ENCODE measurements at places on chromosomes 16 and 17.
A peak's percentile ranks its signal among the peaks of the same experiment; 100 is the strongest.

GRCh38 chr17:43377056-43377810, 21.6 kb upstream of the ARL4D start:
- no peak for DNase-seq

DNA sequence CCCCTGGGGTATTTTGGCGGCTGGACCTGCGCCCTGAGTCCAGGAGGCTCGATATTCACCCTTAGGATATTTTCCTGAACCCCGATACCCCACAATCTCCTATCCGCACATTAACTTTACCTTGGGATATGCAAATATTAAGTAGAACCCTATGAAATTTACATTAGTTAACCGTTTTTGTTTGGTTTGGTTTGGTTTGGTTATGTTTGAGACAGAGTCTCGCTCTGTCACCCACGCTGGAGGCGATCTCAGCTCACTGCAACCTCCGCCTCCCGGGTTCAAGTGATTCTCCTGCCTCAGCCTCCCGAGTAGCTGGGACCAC, 9.3 kb upstream of the NAGS start:
- DNase-seq, result no peak

GRCh38 chr17:63986821-63987220, 11.3 kb upstream of the PRR29 start:
- no peak for DNase-seq

- DNase-seq, result no peak
Observed at GRCh38 chr16:56989988-56990387, 631 bp downstream of the NLRC5 start.

GRCh38 chr17:81803728-81804558, at the start of gene GCGR:
Gene GCGR, plus strand, starts transcription at chr17:81804150. Its CDS starts 4,869 bp downstream, at chr17:81809019.
- no peak for DNase-seq

- DNase-seq, result peak; percentile 37
Observed at GRCh38 chr17:32127158-32127897, 15.0 kb upstream of the RHOT1 start.

DNA sequence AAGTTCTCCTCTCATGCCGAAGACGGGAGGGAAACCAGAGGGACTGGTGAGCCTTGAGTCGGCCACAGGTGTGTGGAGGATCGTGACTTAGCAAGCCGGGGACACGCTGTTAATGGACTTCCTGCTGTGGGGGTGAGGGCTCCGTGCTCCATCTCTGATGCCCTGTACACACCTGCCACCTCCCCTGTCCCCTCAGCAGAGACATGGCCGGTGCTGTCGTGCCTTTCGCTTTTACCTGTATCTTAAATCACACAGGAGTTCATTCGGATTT, 75.9 kb upstream of the ZNF750 start:
- no peak for DNase-seq

GRCh38 chr16:2319606-2320005, 20.9 kb downstream of the ABCA3 start:
- DNase-seq, result no peak

DNA sequence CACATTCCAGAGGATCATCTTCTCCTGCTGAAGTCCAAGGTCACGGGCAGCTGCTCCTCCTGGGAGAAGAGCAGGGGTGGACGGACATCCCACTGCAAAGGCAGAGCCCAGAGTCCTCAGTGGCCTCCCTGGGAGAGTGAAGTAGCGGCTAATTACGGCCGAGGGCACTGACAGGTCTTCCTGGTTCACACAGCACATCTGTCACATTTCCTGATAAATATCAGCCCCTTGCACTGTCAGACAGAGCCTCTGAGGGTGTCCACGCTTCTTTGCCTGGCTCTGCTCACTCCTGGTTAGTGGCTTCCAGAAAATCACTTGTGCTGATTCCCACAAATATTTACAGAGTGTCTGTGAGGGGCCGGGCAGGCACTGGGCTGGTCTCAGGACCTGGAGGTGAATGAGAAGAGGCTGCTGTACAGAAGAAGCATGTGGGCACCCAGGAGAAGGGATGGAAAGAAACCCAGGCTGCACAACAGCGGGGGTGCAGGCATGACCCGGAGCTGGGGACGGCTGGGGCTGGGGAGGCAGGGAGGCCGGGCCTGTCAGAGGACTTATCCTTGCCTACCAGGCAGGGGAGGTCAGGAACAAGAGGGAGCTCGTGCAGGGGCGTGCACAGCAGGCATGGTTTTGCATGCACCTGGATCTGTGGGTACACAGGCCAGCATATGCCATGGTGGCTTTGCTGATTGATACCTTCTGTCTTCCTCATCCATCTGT, 258.2 kb upstream of the TNRC6C start:
- DNase-seq, result no peak

GRCh38 chr17:48816774-48817590, at the start of gene TTLL6:
Gene TTLL6, minus strand, starts transcription at chr17:48817229. Its CDS starts 157 bp downstream, at chr17:48817072.
- DNase-seq, result no peak

- DNase-seq, result no peak
Observed at GRCh38 chr16:31700530-31701388, 172.8 kb upstream of the ZNF267 start.

DNA sequence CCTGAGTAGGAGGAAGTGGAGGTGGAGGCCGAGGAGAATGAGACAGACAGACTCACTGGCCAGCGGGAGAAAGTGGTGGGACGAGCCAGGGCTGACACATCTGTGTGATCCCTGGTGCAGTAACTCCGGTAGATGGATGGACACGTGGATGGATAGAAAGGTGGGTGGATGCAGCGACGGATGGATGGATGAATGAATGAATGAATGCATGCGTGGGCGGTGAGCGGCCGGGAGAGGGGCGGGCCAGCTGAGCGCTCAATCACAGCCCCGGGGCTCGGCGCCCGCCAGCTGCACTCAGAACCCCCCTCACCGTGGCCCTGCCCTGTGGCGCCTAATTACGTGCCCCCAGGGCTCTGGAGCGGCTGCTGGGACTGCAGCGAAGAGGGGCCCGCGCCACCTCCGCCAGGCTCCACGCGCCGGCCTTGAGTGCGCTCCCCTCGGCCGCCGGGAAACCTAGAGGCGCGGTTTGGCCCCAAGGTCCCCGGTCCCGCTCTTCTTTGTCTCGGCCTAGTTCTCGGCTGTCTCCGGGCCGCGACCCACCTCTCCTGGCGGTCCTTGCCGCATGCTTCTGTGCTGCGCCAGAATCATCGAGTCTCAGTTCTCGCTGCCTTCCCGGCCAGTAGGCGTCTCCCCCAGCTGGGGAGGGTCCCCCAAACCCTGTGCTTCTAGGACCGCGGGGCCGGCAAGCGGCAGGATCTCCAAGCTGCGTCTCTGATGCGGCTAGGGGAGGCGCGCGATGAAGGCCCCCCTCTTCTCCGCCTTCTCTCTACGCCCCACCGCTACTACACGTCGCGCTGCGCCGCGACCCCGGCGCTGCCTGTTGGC, 41.0 kb downstream of the RAI1 start:
- DNase-seq, result no peak

DNA sequence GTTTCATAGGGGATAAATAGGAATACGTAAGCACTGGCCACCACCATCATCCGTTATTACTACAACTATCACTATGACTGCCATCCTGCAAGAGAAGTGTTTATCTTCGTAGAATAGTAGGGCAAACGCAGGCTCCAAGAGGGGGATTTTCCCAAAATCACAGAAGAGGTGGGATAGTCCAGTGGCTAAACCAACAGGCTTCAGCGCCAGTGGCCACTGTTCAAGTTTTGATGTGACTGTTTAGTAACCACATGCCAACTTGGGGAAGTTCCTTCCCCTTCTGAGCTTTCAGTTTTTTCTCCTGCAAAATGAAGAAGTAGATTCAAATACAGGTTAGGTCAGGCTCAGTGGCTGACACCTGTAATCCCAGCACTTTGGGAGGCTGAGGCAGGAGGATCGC, 60.7 kb upstream of the GRIN2A start:
- no peak for DNase-seq

GRCh38 chr17:1039511-1040215, 42.7 kb downstream of the TIMM22 start:
- no peak for DNase-seq

DNA sequence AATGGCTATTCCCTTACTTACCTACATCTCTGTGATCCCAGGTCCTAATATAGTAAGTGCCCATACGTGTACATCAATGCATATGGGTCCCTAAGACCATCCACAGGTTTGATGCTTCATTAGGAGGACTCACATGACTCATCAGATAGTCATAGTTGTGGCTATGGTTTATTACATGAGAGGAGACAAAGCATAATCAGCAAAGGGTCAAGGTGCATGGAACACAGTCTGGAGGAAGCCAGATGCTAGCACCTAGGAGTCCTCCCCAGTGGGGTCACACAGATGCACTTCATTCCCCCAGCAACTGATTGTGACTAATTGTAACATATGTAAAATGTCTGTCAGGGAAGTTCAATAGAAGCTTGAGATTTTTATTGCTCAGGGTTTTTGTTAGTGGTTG, 42.8 kb downstream of the PHKB start:
- peak; percentile 4 for DNase-seq

GRCh38 chr17:39143552-39144093, 7.8 kb downstream of the PLXDC1 start:
- DNase-seq, result no peak

DNA sequence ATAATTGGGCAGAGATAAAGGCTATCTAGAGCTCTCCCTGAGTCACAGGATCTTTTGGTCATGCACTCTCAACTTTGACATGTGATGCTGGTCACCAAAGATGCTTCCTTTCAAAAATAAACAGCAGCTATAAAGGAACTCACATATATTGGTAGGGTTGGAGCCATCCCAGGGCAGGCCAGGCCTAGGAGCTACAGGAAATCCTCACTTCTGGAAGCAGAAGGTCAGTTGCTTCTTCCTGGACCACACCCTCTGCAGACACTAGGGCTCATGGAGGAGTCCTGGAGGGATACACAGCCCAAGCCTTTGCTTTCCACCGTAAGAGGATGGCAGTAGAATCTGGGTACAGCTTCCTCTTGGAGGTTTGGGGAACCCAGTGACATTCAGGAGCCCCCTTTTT, 24.6 kb downstream of the SOST start:
- no peak for DNase-seq

- DNase-seq, result no peak
Observed at GRCh38 chr17:77677211-77677610, 281.3 kb upstream of the TNRC6C start.

DNA sequence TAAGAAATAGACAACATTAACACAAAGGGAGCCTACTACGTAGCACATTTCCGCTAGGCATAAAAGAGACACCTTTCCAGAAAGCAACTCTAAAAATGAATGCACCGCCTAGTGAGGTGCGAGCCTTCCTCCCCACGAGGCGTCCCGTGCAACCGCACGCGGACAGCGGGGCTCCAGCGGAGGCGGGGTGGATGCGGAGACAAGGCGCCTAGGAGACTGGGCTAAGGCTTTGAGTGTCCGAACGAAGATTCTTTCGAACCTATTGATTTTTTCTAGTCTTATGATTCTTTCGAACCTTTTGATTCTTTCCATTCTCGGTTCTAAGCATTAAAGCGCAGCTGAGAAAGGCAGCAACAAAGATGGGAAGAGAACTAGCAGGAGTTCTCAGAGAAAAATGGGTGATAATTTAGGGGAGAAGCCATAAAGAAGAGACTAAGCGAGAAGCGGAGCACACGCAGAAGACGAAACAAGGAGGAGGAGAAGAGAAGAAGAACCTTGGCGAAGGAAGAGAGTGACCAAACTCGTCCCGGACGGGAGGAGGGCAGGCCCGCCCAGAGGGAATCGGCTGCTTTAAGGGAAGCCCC, 394 bp upstream of the CPD start:
- DNase-seq, result no peak

GRCh38 chr17:2191785-2192184, 111.8 kb downstream of the SMG6 start:
- no peak for DNase-seq

DNA sequence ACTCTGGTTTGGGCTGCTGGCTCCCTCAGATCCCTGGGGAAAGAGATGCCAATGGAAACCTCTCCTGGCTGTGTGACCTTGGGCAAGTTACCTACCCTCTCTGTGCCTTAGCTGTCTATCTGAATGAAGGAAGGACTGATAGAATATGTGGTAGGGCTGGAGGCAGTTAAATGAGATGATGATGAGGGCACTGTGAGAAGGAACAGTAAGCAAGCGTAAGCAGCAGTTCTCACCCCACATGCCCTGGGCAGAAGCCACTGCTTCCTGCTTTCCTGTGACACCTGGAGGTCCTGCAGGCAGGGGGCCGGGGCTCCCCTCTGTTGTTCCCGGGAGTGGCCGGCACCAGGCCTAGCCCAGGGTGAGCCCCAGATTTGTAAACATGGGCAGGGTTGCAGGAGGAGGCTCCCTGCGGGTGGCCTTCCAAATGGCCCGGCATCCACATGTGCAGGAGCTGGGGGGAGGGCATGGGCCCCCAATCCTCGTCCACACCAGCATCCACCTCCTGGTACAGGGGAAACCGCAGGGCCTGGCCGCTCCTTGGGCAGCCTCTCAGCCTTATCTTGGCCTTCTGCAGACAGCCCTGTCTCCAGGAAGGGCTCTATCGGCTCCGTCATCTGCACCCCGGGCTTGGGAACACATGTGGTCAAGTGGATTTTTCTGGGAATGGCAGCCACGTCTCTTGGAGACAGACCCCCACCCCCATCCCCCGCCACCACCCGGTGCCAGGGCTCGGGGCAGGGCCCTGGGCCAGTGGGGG, 235.6 kb upstream of the GSE1 start:
- DNase-seq, result no peak

DNA sequence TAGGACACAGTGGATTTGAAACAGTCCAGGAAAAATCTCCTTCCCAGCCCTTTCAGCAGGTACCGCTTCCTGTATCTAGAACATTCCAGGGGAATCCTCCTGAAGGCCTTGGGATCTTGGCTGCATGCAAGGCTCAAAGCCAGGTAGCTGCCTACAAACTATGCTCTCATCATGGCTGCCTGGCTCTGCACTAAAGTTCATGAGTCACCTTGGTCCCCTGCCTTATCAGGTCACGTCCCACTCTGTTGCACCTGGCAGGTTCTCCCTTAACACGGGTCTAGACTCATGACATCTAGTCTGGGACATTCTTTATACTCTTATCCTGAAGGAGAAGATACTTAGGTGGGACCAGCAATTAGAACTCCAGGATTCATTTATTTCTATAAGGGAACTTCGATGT, 15.8 kb downstream of the FA2H start:
- DNase-seq, result no peak

- DNase-seq, result no peak
Observed at GRCh38 chr17:73743518-73744201, 99.4 kb upstream of the SDK2 start.

DNA sequence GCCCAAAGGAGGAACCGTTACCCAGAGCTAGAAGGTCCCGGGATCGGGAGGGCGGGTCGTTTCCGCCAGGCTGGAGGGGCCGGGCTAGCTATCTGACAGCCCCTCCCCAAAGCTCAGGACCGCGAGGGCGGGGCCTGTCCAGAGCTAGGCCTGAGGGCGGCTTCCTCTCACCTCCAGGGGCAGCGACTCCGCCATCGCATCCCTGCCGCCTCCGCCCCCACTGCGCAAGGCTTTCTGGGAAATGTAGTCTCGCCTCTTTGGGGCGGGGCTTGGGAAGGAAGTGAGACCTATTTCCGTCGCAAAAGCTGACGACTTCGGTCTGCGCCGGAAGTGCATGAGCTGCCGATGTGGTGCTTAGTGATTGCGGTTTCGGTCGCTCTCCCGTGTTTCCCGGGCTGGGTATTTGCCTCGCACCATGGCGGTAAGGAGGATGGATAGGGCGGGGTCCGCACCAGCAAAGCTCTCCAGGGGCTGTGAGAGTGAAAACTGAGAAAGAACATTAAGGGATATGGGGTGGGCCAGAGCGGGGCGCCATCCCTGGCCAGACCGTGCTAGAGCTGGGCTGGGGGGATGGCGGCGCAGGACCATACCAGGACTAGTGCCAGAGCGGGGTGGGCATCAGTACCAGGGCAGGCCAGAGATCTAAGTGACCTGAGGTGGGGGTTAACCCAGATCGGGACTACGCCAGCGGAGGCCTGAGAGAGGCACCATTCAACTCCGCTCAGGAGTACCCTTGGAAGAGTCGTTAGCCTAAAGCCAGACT, at the start of gene TMEM208:
TSS of gene TMEM208 (plus strand) at position 327 of the 763 bp plus-strand sequence. CDS start at position 416, 89 bp downstream.
- peak; percentile 94 for DNase-seq

Measured in HS-5 (cell line).